ENCODE measurements at places on chromosomes 1 and 21.

DNA sequence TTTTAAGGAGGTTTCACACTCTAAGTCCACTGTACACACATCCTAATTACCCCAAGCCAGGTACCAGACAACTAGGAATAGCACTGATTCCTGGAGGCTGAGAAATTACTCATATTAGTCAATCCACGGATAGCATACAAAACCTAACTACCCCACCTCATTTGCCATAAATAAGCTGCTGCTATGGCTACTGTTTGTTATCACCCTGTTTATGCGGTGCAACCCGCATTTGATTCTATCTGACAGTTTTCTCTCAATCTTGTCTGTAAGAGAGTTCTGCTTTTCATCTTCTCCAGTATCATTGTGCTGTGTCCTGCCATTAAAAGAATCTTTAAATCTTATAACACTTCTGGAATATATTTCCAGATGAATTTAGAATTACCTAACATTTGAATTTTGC lies 1496.5 kb downstream of the PLA2G4A start:
- no peak for DNase-seq

DNA sequence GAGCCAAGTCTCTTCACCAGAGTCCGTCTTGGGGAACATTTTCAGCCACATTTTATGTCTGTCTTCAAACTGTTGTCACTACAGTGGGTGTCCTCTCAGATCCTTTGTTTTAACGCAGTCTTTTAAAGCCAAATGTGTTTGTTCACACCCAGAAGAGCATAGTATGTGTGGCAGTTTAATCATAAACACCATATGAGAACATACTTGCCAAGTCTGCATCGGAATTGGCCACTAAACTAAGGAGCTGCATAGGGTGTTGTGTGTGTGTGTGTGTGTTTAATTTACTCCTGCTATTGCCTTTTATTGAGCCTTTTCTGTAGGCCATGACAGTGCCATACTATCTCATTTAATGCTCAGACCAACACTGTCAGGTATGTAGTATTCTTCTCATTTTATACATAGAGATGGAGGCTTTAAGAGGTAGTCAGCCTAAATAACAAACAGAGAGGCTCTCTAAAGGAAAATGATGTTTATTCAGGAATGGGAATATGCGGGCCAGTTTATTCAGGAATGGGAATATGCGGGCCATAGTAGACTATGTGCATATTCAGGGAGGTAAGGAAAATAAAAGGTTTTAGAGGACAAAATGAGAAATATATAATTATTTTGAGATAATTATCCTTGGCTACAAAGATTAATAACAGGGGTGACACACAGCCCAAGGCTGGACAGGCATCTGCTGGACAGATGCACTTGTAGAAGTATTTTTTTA lies 67.9 kb upstream of the L1TD1 start:
- DNase-seq = no peak

DNA sequence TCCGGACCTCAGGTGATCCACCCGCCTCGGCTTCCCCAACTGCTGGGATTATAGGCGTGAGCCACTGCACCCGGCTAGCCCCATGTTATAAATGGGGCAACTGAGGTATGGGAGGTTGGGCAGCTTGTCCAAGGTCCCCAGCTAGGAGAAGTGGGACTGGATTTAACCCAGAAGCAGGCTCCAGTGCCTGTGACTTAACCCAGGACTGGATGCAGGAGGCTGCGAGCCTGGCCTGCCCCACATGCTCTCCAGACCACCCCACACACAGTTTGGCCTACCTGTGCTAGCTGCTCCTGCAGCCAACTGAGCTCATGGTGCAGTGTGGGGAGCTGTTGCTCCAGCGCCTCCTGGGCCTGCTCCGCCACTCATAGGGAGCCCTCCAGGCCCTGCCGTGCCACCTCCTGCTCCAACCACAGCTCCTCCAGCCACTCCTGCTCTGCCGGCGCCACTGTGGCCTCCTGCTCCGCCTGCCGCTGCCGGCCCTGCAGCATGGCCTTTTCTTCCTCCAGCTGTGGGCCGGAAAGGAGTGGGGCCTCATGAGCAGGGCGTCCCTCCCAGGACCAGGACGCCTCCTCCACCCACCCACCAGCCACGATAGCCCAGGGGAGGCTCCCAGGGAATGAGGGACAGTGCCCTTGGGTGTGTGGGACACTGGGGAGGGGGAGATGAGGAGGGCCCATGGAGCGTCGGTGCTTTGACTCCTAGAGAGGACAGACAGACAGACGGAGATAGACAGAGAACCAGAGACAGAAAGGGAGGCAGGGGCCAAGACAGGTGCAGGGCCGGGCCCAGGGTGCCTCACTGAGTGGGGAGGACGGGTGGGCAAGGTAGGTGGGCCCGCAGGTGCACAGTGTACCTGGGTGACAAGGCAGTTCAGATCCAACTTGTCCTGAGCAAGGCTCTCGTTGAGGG lies 12.4 kb upstream of the NBPF1 start:
- DNase-seq = no peak

- no peak for DNase-seq
Observed at GRCh38 chr1:55128418-55128995, 86.7 kb downstream of the USP24 start.

- no peak for DNase-seq
Observed at GRCh38 chr1:67137307-67137753, 2.6 kb upstream of the C1orf141 start.

GRCh38 chr1:209526137-209526536 lies 57.4 kb upstream of the CAMK1G start:
- DNase-seq = no peak

GRCh38 chr1:14976256-14976655 lies 177.3 kb upstream of the TMEM51 start:
- no peak for DNase-seq

DNA sequence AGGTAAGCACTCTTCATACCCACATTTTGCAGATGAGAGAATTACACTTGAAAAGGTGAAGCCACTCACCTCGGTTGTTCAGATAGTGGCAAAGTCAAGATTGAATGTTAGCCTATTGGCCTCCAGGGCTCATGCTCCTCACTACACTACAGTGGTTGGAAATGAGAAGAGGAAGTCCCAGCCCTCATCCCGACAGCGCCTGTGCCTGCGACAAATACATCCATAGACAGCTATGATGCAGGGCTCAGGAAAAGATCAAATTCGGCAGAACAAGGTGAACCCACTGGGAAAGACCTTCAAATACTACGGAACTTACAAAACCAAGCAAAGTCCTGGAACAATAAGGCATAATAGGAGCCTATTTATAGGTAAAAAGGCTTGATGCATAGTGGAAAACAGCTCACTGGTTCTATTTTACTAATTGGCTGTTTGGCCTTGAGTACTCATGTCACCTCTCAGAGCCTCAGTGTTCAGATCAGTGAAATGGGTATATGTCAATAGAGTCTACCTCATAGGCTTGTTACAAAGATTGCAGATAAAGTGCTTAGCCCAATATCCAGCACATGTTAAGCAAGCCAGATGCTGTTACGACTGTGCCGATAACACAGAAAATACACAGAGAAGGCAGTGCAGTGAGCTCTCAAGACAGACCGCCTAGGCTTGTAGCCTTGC lies 3.5 kb downstream of the SPOCD1 start:
- DNase-seq = no peak

GRCh38 chr21:46482225-46482845 lies 23.6 kb downstream of the DIP2A start:
- DNase-seq = no peak

GRCh38 chr1:9872430-9873165 lies 37.5 kb downstream of the CTNNBIP1 start:
- DNase-seq = no peak

GRCh38 chr1:229817936-229818335 lies 191.9 kb downstream of the URB2 start:
- DNase-seq = no peak

- DNase-seq = no peak
Observed at GRCh38 chr1:31703431-31704270, at the start of gene COL16A1. Gene COL16A1, minus strand, starts transcription at chr1:31704017. Its CDS starts 1,824 bp downstream, at chr1:31702193.

DNA sequence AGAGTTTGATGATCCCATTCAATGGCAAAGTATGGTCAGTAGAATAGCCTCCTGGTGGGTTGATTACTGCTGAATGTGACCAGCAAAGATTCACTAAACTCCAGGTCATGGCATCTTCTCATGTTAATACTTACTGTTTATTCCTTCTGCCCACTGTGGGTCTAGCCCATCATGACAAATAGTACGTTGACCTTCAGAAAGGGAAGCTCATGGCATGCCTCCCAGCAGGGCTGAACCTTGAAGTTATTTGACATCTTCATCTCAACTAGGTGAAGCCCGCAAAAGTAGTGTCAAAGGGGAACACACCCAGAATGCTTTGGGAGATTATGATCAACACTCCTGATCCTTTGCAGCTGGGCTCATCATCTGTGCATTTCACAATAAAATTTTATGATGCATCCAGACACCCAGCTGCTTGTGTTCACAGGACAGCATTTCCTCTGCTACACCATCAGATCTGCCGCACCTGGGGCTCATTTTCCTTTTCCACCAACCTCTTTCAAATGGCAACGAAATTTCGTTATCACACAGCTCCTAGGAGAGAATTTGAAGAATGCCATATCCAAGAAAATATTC lies 49.6 kb downstream of the HLX start:
- DNase-seq = no peak

DNA sequence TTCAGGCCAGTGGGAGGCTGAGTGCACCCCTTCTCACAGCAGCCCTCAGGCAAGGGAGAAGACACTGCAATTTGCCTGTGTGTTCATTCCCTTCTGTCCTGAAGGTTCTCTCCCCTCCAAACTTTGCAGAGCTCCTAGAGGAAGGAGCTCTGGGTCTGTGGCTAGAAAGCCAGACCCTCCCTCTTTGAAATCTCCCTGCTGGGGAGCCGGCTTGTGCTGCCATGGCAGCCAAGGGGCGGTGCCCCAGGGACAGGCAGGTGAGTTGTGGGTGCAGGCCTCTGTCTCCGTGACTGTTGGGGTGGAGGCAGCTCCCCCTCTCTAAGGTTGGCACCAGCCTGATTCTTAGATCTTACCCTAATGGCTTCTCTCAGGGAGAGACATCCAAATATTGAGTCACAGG lies 53.0 kb downstream of the OLFML2B start:
- DNase-seq = no peak

- DNase-seq = no peak
Observed at GRCh38 chr21:31198575-31198974, 145.5 kb downstream of the TIAM1 start.

DNA sequence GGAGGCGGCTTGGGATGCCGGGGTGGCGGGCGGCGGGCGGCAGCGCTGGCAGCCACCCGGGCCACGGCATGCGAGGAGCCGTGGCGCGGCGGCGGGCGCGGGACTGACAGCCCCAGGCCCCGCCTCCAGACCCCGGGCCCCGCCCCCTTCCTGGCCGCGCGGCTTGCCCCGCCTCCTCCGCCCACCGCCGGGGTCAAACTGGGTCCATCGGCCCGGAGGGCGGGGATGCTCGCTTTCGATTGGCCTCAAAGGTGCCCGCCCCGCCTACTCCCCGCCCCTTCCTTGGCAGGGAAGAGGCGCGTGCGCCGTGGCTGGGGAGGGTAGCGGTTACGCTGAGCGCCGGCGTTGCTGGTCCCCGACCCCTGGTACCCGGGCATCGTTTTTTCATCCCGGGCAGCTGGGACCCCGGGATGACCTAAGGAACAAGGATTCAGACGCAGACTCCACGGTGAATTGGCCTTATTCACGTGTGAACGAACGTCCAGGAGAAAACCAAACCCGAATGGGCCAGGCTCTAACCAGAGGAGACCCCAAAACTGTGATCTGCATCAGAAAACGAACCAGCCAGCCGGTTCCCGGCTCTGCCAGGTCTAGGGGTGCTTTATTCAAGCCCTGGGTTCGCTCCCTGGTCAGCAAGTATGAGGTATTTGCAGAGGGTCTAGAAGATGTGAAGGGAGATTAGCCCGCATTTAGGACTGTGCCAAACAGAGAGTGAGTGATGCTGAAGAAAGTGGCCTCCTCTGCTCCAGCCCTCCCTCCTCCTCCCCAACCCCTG lies 117.2 kb upstream of the GUCA2B start:
- DNase-seq = peak; percentile 73

DNA sequence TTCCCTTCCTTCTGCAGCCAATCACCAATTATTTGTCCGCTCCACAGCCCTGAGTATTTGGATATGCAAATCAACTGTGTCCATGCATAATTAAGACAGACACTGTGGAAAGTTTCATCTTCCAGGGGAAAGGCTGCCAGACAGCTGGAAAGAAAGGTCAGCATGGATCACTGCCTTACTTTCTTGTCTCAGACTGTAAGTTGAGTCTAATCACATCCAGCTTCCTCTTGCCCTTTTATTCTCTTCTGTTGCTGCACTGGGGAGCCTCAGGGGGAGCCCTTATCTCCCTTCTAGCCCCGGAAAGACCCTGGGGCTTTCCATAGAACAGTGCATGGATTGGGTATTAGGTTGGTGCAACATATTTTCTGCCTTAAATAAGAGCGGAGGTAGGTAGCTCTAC lies 182.9 kb downstream of the OMA1 start:
- DNase-seq = no peak

- no peak for DNase-seq
Observed at GRCh38 chr1:1243807-1244191, 2.7 kb downstream of the C1QTNF12 start.

DNA sequence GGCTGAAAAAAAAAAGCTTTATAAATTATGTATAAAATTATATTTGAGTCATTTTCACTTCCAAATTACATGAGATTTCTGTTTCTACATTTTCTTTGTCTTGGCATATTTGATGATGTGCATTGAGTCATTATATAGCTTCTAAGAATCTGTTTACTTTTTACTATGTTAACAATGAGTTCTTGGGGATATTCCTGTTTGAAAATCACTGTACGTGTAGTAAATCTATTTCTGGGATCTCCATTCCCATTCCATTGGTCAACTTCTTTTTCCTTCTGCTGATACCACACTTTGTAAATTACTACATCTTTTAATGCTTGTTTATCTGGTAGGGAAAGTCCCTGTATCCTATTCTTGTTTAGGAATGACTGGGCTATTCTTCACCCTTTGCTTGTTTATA lies 43.6 kb downstream of the TNFRSF9 start:
- DNase-seq = no peak

Data from D721Med (cell line).